ENCODE measurements at places on chromosomes 6 and 20. TPM values are rescaled to one million over a fixed set of nuclear protein-coding genes. Genes with fewer than 3 reads are reported as not detected.

The SNTA1 gene
- 6.2 TPM for total RNA-seq

The PRR18 gene
- total RNA-seq = not detected

The CRISP2 gene
- not detected for total RNA-seq

The FAM83D gene
- 8.6 TPM for total RNA-seq

The IL20RA gene
- total RNA-seq = not detected

The DPPA5 gene
- total RNA-seq = not detected

The CRYBG1 gene
- 83.8 TPM for total RNA-seq

The GDAP1L1 gene
- total RNA-seq = not detected

Data from CD4-positive, CD25-positive, alpha-beta regulatory T cell (primary cell).